ENCODE measurements at places on chromosomes 5 and 9.

DNA sequence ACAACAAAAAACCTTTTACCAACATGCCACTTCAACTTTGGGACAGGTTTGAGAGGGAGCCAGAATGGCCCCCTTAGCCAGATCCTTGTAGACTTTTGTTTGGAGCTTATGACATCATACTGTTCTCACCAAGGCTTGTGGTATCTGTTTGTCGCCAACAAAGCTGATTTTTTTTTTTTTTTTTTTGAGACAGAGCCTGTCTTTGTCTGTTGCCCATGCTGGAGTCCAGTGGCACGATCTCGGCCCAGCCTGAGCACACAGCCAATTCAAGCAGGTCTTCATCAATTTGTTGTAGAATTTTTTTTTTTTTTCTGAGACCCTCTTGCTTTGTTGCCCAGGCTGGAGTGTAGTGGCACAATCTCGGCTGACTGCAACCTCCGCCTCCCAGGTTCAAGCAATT lies 26.4 kb upstream of the NTNG2 start:
- no peak for DNase-seq

DNA sequence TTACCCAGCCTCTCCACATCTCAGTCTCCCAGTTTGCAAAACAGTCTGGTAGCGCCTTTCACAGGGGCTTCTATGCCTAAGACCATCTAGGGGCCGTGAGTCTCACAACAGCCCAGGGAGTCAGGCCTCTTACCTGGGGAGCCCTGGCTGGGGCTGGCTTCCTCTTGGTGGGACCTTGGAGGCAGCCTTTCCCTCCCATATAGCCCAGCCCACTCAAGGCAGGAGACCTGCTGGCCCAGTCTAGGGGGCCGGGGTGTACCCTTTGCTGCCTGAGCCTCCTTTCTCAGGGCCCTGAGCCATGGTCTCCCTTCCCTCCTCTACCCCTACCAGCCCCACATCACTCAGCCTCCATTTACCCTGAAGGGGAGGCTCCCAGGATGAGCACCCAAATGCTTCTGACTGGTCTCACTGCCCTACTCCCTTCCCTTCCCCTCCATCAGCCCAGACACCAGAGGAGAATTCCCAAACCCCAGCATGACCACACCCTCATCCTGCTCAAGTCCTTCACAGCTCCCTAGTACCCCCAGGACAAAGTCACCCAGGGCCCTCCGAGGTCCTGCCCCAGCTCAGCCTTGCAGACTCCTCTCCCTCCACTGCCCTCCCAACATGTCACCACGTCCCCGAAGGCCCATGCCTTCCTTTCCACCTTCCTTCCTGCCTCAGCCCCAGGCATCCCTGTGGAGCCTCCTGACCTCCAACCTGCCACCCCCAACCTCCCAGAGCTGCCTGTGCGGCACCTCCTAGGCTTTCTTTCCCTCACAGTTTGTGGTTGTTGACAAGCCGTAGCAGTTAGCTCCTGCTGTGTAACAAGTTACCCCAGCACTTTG lies 55.3 kb downstream of the BARX1 start:
- DNase-seq = no peak

DNA sequence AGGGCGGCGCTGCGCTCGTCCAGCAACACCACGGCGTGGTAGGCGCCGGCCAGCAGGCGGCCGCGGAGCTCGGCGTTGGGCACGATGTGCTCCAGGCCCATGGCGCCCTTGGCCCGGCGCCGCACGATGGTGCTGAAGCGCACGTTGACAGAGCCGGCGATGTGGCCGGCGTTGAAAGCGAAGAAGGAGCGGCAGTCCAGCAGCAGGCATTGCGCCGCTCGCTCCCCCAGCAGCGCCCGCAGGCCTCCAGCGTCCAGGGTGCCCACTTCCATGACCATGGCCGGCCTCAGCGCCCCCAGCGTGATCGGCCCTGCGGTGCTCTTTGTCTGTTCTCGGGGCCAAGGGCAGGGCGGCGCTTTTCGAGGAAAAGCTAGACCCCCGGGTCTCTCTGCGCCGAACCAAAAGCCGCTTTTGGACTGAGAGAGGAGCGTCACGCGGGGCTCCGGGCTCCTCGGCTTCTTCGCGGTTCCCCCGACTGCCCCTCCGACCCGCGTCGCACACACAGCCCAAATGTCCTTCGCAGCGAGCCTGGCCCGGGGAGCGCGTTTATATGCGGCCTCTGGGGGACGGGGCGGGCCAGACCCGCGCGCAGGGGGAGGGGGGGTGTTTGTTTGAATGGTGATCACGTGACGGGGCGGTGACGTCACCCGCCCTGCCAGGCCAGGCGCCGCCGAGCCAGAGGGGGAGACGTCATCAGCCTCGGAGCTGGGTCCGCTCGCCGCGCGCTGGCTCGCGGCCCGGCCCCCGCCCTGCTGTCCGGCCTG lies at the start of gene DUSP1:
TSS of gene DUSP1 (minus strand) at position 521 of the 764 bp plus-strand sequence. CDS start at position 278, 243 bp downstream.
- peak; percentile 99 for DNase-seq

DNA sequence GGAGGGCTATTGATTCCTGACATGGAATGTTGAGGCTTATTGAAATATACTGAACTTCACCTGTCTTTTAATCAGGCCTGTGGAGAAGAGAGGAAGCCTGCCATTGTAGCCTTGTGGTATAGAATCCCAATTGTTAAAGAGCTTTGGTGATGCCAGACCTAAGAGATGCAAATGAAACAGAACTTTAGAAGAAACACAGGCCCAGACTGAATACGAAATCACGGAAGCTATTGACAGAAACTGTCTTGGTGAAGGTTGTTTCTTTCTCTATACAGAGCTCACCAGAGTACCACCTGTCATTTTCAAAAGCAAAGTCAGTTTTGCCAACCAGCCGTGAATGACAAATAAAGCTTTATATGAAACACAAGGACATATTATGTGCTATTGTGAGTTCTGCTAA lies 660.3 kb downstream of the ISL1 start:
- DNase-seq = no peak

GRCh38 chr5:108216890-108217289 lies 165.0 kb downstream of the FBXL17 start:
- DNase-seq = peak; percentile 37

DNA sequence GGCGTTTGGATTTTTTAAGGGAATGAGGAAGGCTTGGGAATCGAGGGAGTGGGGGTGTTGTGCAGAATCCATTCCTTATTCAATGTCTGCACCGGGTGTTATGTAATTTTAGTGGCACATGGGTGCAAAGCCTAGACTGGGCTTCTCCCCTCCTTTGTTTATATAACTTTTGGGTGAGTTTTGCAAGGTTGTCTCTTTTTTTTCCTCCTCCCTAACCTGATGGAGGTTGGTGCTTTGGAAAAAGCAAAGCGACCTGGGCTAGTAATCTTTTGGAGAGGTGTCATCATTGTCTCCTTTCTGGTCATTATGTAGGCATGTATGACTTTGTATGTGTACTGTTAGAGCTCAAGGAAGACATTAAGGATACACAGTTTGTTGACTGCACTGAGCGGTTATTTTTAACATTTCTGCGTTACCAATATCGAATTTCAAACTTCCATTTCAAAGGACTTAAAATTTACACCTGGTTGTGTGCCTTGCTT lies 3.1 kb downstream of the SMARCA2 start:
- no peak for DNase-seq
